ENCODE measurements at places on chromosomes 2 and 18.

- DNase-seq = peak; percentile 40
These were observed 5.4 kb downstream of the MARS2 start for GRCh38 chr2:197710424-197711042.

- no peak for DNase-seq
These were observed 10.4 kb upstream of the ARID5A start for GRCh38 chr2:96526101-96526591.

DNA sequence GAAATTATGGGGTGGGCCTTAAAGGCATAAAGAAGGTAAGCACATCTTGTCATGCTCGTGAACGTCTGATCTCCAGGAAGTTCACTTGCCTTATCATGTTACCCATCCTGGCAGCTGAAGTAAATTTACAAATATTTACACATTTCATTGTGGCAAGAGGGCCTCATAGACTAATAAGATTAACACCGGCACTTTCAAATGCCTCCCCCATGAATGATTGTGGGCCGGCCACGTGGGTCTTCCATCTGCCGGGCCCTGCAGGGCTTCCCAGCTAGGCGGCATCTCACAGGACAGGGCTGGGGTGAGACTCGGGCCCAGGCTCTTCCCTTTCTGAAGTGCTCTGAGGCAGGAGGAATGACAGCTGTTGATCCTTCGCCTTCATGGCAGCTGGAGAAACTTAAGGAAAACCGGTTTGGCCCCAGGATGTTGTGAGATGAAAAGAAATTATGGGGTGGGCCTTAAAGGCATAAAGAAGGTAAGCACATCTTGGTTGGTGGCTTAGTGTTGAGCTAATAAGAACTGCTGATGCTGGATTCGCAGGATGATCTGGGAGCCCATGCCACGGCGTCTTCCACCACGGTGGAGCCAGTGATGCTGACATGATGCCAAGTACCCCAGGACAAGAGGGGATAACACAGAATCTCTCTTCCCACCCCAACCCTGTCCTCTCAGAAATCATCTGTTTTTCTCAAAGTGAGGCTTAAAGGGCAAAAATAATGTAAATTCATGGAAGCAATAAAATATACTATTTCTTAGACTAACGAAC is 176.3 kb downstream of the SEPTIN10 start:
- DNase-seq = no peak

DNA sequence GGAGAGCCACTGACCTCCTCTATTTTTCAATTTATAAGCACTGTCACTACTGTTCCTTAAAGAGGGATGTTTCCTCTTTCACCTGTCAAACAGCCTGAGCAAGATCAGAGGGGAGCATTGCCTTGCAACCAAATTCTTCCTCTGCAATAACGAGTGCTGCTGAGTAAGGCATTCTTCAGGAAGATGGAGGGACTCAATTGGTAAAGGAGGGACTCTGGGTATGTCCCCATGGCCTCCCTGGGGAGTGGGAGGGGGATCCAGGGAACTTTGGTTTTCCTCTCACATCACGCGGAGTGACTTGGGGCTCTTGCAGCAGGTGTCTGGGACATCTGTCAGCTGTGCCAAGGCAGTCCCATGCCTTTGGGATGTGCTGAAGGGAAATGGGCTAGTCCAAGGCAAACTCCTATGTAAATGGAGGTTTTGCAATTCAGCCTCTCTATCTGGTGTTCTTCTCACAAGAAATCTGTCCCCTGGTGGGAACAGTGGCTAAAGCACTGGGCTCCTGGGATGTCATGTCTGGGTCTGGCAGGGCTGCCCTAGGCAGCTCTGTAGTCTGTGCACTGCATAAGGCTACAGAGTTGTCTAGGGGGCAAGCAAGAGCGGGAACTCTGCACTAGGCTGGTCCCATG is 14.4 kb upstream of the HES6 start:
- DNase-seq = no peak

GRCh38 chr2:101677658-101678057 is 19.8 kb upstream of the MAP4K4 start:
- no peak for DNase-seq

DNA sequence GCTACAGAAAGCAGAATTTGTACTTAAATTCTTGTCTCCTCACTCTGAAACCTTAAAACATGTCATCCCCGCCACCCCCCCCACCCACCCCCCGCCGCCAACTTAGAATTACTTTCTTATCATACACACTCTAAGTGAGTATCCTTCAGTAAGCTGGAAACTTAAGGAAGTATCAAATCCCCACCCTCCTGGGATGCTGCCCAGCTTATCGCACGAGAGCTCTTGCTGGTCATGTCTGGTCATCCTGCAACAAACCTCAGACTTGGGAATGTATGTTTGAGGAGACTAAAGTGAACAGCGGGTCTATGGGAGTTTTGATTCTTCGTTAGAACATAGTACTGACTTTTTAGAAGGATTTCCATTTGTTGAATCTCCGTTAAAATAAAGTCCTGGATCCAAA is 203.3 kb downstream of the PTGR3 start:
- DNase-seq = no peak

DNA sequence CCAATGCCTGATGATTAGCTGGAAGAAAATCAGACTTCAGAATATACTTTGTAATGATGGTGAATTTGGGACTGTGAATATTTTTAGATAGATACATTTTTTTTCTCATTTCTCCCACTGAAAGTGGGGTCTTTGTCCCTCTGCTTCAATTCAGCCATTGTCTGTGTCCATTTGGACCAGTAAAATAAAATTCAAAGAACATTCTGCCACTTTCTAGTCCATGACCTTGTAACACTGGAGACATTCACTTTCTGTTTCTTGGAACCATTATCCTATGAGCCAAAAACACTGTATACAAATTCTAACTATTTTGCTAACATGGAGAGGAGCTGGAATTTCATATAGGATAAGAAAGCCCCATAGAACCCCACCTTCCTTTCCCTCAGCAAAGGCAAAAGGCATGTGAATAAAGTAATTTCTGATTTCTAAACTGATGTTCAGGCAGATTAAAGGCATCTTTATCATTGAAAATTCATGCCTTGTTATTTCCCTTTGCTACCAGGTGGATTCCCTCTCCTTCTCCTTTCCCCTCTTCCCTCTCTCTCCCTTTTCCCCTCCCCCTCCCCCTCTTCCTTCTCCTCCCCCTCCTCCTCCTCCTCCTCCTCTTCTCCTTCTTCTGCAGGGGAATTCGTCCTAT is 2010.4 kb upstream of the LRRTM1 start:
- DNase-seq = no peak
